ENCODE measurements at places on chromosomes 3 and 15.

GRCh38 chr15:100245855-100246254 lies 95.9 kb downstream of the ADAMTS17 start:
- no peak for DNase-seq

- DNase-seq, result no peak
These were observed 17.8 kb downstream of the PDCD10 start for GRCh38 chr3:167716920-167717319.

- DNase-seq, result no peak
These were observed 22.7 kb downstream of the DGKG start for GRCh38 chr3:186339180-186339918.

DNA sequence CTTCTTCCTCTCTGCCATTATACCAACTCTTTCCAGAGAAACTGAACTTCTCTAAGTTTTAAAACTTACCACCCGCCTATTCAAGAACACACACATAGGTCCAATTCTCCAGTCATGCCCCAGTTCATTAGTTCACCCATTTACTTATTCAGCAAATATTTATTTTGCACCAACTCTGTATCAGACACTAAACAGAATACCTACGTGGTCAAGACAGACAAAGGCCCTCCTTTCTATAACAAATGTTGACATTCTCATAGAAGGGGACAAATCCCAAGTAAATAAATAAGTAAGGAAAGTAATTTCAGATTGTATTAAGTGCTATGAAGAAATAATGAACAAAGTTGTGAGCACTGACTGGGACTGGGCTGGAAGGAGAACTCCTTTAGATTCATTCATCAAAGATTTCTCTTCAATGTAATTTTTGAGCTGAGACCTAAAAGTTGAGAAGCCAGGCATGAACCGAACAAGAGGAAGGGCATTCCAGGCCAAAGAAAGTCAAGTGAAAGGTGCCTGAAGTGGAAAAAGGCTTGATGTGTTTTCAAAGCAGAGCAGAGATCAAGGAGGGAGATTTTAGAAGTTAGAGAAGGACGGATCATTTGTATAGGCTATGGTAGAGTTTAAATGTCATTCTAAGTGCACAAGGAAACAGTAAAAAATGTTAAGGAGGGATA lies 120.4 kb downstream of the P3H2 start:
- DNase-seq, result no peak
